ENCODE measurements at places on chromosomes 6 and 20.

DNA sequence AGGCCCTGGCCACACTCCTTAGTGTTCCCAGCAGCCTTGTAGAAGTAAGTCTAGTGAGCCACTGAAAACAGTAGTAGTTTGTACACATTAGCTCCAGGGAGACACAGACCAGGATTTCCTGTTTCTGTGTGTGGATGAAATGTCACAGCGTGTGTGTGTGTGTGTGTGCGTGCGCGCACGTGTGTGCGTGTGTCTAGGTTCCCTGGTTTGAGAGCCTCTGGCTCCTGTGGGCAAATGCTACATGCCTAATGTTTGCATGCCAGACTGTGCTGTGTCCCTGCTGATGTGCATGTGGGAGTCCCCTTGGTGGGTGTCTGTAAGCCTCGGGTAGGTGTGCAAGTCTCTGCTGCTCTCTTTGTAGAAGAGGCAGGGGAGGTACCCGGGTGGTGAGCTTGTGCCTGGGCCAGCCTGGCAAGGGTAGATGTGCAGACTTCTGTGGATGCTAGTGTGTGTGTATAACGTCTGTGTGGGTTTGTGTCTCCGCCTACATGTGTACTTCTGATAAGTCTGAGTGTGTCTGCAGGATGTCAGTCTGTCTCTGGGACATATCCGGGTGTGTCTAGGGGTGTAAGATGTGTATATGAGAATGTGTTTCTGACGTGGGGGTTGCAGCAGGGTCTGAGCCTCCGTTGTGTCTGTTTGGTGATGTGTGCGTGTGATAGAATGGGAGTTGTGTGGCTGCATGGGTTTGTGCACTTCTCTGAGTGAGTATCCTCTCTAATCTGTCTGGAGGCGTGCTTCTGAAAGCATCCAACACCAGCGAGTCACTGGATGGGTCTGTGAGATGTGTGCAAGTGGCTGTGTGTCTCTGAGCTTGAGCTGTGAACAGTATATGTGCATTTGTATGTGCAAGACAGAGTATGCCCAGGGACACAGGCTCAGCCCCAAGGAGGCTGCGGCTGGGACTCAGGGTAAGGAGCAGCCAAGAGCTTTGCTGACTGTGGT lies 19.0 kb upstream of the TLDC2 start:
- no peak for DNase-seq

DNA sequence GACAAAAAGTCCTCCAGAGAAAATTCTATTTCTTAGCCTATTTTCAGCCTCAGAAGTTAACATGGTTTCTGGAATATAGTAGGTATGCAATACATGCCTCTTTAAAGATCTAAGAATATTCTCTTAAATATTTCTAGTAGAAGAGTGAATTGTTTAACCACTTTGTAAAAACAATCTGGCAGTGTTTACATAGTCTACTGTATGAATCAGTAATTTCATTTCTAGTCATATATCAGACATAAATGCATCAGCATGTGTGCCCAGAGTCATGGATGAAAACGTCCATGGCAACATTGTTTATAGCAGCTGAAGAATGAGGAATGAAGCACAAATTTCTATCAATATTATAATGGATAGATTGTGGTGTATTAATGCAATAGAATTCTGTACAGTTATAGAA lies 124.9 kb downstream of the NKAIN2 start:
- no peak for DNase-seq

- no peak for DNase-seq
Observed at GRCh38 chr6:19135706-19136105, 701.5 kb upstream of the ID4 start.

GRCh38 chr6:12022481-12022880 lies 10.4 kb downstream of the HIVEP1 start:
- DNase-seq: no peak

GRCh38 chr6:38687043-38687353 lies 15.9 kb downstream of the GLO1 start:
- no peak for DNase-seq

GRCh38 chr6:136782021-136782770 lies 10.1 kb downstream of the MAP3K5 start:
- no peak for DNase-seq

GRCh38 chr6:5149159-5149704 lies 64.1 kb downstream of the PPP1R3G start:
- no peak for DNase-seq

DNA sequence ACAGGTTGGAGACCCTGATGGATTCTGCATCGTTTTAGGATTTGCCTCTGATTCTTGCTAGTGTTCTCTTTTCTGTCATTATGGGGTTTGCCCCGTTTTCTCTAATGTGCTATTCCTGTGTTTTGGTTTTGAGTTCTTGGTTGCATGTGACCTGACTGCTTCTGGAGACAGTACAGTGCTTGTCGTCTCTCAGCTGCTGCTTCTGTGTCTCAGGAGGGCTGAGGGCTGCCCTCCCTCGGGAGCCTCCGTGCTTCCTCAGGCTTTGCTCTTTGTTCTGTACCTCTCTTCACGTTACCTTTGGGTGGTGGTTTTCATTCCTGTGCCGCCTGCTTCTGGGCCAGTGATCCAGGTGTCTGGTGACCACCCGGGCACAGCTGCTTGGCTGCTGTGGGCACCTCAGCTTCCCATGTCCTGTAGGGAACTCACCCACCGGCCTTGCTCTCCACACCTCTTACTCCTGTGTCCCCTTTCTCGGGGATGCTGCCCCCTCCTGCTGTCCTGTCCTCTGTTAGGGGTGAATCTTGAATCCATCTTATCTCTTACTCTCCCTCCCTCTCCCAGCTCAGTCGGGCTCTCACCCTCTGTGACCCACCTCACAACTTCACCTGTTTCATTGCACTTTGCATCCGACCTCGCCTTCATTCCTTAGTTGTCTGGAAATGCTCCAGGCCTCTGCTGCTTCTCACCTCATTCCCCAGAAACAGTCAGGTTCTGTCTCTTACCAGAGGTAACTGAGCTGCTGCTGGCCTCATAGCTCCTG lies 33.2 kb downstream of the PANK2 start:
- DNase-seq: no peak

GRCh38 chr6:41642960-41643898 lies 5.0 kb downstream of the MDFI start:
- no peak for DNase-seq

GRCh38 chr6:125550892-125551291 lies 198.5 kb upstream of the HEY2 start:
- no peak for DNase-seq

- no peak for DNase-seq
Observed at GRCh38 chr6:128655978-128656498, 135.6 kb upstream of the PTPRK start.

- DNase-seq: no peak
Observed at GRCh38 chr20:6212903-6213302, 90.1 kb upstream of the FERMT1 start.

DNA sequence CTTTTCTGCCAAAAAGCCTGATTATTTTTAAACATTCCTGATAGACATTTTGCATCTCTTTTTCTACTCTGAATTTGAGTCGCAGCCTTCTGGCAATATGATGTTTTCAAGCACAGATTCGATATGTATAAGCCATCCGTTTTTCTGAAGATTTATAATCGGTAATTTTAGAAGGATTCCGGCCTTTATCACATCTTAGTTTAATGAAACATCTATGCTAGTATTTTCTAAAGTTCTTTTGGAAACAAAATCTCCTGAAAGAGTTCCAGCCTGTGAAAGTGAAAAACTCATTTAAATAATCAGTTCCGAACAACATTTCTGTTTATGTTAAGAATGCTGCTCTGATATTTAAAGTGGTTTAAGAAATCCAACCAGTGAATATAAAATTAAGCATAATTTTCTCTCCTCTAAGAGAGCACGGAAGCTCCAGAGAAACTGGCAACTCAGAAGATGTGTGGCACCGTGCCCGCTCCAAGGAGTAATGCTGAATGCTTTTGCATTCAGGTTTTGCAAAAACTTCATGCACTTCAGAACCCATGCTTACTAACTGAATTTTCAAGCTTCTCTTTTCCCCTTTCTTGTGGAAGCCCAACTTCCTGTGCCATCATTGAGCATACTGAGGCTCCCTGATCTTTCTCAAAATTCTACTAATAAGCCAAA lies 20.7 kb downstream of the NDUFAF4 start:
- DNase-seq: no peak

- DNase-seq: no peak
Observed at GRCh38 chr6:46234700-46235099, 63.9 kb upstream of the ENPP5 start.

GRCh38 chr6:31510007-31510406 lies 12.1 kb downstream of the MICB start:
- no peak for DNase-seq

GRCh38 chr6:29564875-29565274 lies 5.3 kb upstream of the UBD start:
- no peak for DNase-seq

DNA sequence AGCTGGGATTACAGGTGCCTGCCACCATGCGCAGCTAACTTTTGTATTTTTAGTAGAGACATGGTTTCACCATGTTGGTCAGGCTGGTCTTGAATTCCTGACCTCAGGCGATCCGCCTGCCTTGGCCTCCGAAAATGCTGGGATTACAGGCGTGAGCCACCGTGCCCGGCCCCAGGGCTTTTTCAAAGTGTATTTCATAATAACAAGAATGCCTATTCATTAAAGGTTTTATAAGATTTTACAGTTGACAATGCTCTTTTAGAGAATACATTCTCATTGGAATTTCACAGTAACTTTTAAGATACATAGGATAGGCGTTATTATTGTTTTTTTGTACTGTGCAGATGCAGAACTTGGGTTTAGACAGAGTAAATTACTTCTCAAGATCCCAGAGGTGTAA lies 52.6 kb upstream of the PTPRK start:
- DNase-seq: no peak

- no peak for DNase-seq
Observed at GRCh38 chr6:1230689-1231605, 81.0 kb upstream of the FOXQ1 start.

DNA sequence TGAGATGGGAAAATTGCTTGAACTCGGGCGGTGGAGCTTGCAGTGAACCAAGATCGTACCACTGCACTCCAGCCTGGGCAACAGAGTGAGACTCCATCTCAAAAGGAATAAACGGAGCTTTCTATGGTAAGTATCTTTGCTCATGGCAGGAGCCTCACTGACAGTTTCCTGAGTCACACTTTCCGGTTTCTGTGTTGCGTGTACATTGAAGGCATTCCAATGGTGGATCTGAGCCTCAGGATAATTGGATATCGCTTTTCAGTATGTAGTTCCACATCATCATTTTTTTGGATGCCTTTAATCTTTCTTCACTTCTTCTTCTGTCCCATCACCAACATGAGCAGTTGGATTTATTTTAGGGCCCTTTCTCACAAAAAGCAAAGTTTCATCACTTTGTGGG lies 28.6 kb upstream of the GTSF1L start:
- DNase-seq: no peak

DNA sequence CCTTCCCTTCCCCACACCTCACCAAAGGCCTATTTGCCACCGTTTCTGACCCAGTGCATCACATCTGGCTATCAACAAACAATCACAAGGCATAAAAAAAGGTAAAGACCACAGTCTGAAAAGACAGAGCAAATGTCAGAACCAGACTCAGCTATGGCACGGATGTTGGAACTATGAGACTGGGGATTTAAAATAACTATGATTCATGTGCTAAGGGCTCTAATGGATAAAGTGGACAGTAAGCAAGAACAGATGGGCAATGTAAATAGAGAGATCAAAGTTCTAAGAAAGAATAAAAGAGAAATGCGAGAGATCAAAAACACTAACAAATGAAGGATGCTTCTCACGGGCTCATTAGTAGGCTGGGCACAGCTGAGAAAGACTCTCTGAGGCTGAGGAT lies 99.5 kb downstream of the LAMP5 start:
- no peak for DNase-seq

GRCh38 chr20:48163505-48163904 lies 378.2 kb upstream of the SULF2 start:
- no peak for DNase-seq

Measured in thoracic aorta (tissue), 2 donors.